Effector memory CD8-positive, alpha-beta T cell (primary cell): ENCODE measurements at places on chromosomes 5 and 9.

GRCh38 chr5:132456296-132456986 is 34.1 kb downstream of the IRF1 start:
- peaks cover 61% of the 10 kb centered on the region for H3K36me3 ChIP-seq
- H3K4me1 ChIP-seq, result peaks cover 92% of the 10 kb centered on the region
- peak overlapping the region; percentile 99 for H3K27ac ChIP-seq
- DNase-seq, result peak; percentile 70
- peak overlapping the region; percentile 74 for H3K4me3 ChIP-seq

- DNase-seq, result no peak
- peaks cover 15% of the 10 kb centered on the region for H3K4me1 ChIP-seq
- H3K27ac ChIP-seq, result peak overlapping the region; percentile 32
- peaks cover 63% of the 10 kb centered on the region for H3K36me3 ChIP-seq
Measured at GRCh38 chr9:136441681-136442245, 2.1 kb upstream of the INPP5E start.

- H3K27ac ChIP-seq, result no peak overlapping the region
- H3K4me1 ChIP-seq, result no peaks in the 10 kb centered on the region
- no peaks in the 10 kb centered on the region for H3K27me3 ChIP-seq
- no peak overlapping the region for H3K4me3 ChIP-seq
- no peaks in the 10 kb centered on the region for H3K36me3 ChIP-seq
Measured at GRCh38 chr9:25381141-25381540, 297.1 kb downstream of the TUSC1 start.

GRCh38 chr9:110451726-110452125 is 114.1 kb upstream of the TXNDC8 start:
- no peaks in the 10 kb centered on the region for H3K36me3 ChIP-seq
- H3K4me1 ChIP-seq, result no peaks in the 10 kb centered on the region
- no peak overlapping the region for H3K4me3 ChIP-seq
- no peak for DNase-seq

DNA sequence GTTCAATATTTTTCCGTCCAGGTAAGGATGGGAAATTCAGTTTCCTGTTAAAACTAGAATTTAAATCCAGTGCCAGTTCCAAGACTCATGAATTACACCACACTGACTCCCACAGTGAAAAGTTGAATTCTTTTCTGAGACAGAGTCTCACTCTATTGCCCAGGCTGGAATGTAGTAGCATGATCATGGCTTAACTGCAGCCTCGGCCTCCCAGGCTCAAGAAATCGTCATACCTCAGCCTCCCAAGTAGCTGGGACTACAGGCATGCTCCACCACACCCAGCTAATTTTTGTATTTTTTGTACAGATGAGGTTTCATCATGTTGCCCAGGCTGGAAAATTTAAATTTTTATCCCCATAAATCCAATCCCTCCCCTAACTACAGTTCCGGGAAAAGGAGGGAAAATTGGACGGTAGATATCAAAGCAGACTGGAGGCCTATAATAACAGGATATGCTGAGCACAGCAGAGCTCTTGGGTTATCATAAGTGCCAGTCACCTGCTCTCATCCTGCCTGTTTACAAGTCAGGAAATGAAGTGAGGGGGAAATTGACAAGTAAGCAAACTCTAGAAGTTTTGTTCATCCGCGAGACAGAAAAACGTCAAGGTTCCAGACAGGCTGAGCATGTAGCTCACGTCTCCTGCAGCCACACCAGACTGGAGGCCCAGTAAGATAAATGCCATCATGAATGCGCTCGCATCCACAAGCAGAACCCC is 105.7 kb downstream of the UGCG start:
- H3K4me3 ChIP-seq, result no peak overlapping the region
- H3K27ac ChIP-seq, result no peak overlapping the region
- H3K36me3 ChIP-seq, result peaks cover 2% of the 10 kb centered on the region
- H3K27me3 ChIP-seq, result no peaks in the 10 kb centered on the region

- H3K4me1 ChIP-seq, result no peaks in the 10 kb centered on the region
- no peak overlapping the region for H3K27ac ChIP-seq
- H3K36me3 ChIP-seq, result no peaks in the 10 kb centered on the region
- DNase-seq, result no peak
Measured at GRCh38 chr5:123157791-123158581, 68.9 kb downstream of the PRDM6 start.

DNA sequence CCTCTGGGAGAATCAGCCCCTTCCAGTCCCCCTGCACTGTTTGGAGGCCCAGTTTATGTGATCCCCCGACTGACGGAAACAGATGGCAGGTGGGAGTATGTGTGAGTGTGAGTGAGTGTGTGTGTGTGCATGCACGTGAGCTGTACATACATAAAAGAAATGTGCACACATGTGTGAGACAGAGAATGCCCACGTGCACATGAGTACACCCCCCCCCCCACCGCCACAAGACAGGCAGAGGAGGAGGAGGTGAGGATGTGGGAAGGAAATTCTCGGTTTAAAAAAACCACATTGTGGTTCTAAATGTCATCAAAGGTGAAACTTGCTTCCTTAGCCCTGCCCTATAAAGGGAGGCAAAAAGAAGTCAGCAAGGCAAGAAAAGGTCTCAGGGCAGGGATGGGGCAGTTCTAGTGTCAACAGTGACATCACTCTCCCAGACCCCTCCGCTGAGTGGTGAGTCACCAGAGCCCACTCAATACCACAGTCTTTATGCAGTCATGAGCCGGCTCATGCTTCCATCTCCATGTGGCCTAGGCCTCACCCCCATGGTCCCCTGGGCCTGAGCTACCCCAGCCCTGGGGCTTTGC is 79.2 kb upstream of the HSPA9 start:
- H3K27me3 ChIP-seq, result peaks cover 87% of the 10 kb centered on the region
- peak; percentile 61 for DNase-seq
- peaks cover 28% of the 10 kb centered on the region for H3K4me1 ChIP-seq
- peak overlapping the region; percentile 52 for H3K4me3 ChIP-seq
- peak overlapping the region; percentile 13 for H3K27ac ChIP-seq

DNA sequence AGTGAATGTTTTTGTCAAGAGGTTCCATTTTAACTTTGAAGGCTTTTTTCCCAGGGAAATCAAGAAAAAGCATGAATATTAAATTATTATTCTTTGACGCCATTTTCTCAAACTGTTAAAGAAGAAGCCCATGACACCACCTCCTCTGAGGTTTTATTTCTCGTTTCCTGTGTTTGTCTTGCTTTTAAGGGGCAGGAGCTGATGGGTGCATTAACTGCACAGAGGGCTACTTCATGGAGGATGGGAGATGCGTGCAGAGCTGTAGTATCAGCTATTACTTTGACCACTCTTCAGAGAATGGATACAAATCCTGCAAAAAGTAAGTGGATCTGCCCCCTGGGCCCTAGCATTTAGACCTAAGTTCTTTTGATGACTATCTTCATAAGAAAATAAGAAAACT is 205.3 kb downstream of the RFK start:
- no peaks in the 10 kb centered on the region for H3K4me1 ChIP-seq
- no peak overlapping the region for H3K4me3 ChIP-seq
- no peak overlapping the region for H3K27ac ChIP-seq
- H3K27me3 ChIP-seq, result no peaks in the 10 kb centered on the region
- no peak for DNase-seq
